ENCODE measurements at places on chromosomes 11 and 22. TPM values are rescaled to one million over a fixed set of nuclear protein-coding genes. Genes with fewer than 3 reads are reported as not detected.
A peak's percentile ranks its signal among the peaks of the same experiment; 100 is the strongest.

Gene TSSK2
- total RNA-seq = not detected

Gene CLCF1
- 3.2 TPM for total RNA-seq

Gene IL17REL
- not detected for total RNA-seq

DNA sequence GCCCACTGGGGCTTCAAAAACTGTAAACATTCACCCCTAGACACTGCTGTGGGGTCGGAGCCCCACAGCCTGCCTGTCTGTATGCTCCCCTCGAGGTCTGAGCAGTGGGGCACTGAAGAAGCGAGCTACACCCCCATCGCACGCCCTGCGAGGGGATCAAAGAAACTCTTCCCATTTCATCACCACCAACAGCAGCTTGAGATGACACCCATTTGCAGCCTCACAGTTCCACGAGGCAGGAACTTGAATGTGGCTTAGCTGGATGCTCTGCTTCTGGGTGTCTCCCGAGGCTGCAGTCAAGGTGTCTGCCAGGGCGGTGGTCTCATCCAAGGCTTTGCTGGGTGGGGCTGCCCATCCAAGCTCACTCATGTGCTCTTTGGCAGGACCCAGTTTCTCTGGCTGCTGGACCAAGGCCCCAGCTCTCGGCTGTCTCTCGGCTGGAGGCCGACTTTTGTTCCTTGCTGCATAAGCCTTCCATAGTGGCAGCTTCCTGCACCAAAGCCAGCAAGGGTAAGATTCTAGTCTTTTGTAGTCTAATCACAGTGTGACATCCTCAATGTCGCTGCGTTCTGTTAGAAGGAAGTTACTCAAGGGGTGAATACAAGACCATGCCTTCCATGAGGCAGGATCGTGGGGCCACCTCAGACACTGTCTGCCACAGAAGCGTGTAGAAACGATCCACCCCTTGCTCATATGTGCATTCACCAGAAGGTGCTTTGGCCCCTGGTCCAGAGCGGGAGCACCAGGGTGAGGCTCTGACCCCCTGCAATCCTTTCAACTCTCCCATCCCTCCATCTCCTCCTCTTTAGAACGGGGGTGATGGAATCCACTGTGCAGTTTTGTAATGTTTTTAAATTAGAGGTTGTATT, 46.2 kb upstream of the SEPTIN5 start:
- no peak overlapping the region for H3K27ac ChIP-seq
- peak; percentile 31 for DNase-seq
- no peaks in the 10 kb centered on the region for H3K4me1 ChIP-seq

GRCh38 chr11:12567746-12568460, 106.3 kb upstream of the TEAD1 start:
- H3K27me3 ChIP-seq = no peaks in the 10 kb centered on the region
- no peaks in the 10 kb centered on the region for H3K4me1 ChIP-seq
- no peak for DNase-seq
- no peak overlapping the region for H3K27ac ChIP-seq
- no peak overlapping the region for H3K4me3 ChIP-seq

GRCh38 chr11:133934599-133935550, 21.9 kb downstream of the IGSF9B start:
- H3K4me1 ChIP-seq = no peaks in the 10 kb centered on the region
- H3K27me3 ChIP-seq = no peaks in the 10 kb centered on the region
- peak overlapping the region; percentile 59 for H3K27ac ChIP-seq
- H3K36me3 ChIP-seq = no peaks in the 10 kb centered on the region

Data from endodermal cell (in vitro differentiated cells).